AG09309 (cell line): ENCODE measurements at places on chromosomes 2 and 18.

DNA sequence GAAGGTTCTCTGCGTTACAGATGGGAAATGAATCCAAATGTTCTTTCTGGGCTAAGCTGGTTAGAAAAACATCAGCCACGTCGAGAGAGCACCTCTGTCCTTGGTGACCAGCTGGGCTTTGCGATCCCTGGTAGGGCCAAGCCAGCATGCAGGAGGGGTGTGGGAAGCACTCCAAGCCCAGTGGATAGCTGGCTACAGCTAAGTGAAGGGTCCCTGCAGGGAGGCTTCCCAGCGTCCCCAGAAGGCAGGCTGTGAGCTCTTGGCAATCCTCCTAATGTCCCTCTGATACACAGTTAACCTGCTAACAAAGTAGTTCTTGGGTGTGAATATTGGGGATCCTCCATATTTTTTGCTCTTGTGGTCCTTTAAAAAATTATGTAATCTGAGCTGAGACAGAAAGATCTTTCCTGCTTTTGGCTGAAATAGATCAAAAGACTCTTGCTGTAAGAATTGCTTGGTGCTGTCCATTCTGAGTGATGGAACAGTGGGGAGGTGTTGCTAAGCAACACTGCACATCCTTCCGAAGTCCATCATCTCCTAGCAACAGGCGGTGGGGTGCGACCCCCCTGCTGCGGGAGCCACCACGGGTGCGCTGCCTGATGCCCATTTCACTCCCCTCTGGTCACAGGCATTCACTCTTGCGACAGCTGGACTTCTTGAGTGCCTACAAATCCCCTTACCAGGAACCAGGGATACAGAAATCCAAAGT lies 88.5 kb upstream of the UXS1 start:
- no peak for DNase-seq

DNA sequence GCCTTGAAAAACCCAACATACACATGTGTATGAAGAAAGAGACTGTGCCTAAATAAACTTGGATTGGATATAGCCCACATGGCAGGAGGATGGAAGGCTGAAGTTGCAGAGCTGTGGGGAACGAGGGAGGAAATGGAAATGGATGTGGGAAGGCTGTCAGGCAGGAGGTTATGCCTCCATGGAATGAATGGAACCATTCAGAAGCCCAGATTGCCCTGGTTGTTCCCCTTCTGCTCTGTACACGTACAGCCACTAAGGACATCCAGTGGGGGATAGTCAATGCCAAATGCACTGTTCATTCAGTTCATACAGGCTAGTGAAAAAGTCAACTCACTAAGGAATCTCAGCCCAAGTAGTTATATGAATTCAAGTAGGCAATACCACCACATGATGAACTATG lies 463.7 kb downstream of the TNS1 start:
- no peak for DNase-seq

DNA sequence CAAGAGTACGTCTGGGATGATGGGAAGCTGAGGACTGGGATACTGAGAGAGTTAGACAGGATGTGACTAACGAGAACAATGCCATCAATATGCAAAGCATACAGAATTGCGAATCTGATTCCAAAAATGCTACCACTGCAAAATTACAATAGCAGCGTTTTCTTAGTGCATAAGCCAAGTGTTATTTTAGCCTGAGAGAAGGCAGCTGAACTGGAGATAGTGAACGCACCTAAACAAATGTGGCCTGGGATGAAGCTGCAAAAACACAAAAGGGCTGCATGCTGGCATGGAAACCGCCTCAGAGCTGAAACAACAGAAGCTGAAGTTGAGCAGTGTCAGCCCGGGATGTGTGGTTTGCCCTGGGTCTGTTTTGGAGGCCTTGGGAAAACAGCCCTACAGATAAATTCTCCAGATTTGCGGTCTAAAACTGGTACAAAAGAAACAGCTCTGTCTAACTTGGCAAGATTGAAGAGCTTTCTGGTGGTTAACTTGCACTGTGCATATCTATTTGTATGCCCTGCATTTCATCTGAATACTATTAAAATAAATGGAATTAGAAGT lies 45.5 kb downstream of the LYPD6 start:
- DNase-seq: no peak

- no peak for DNase-seq
Measured at GRCh38 chr2:108199726-108200125, 40.0 kb upstream of the SULT1C3 start.

DNA sequence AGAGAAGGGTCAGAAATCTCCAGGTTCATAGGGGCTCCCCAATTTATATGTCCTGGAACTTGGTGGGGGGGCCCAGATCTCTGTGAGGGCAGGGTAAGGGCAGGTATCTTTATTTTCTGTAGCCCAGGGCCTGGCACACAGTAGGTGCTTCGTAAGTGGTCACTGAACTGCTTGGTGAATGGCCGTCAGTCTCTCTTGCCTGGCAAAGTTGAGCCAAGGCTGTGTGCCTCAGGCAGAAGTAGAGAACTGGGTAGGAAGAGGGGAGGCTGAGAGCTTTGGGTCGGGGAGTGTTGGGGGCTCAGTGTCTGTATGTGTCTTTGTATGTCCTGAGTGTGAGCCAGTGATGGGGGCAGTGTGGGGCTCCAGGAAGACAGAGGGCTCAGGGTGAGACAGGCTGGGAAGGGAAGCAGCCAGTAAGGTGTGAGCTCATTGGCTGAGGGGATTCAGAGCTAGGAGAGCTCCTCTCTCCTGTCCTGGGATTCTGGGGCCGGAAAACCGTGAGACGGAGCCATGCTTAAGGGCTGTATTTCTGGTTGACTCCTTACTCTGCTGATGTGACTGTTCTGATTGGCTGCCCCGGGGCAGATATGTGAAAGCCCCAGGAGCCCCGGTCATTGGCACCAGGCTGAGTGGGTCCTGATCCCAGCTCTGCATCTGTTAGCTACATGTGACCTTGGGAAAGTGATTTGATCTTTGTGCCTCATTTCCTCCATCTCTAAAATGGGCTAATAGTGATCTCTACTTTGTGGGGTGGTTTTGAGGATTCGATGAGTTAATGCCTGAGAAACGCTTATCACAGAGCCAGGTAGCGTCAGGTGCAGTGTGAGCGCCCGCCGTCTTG lies 30.3 kb downstream of the STEAP3 start:
- DNase-seq: no peak

DNA sequence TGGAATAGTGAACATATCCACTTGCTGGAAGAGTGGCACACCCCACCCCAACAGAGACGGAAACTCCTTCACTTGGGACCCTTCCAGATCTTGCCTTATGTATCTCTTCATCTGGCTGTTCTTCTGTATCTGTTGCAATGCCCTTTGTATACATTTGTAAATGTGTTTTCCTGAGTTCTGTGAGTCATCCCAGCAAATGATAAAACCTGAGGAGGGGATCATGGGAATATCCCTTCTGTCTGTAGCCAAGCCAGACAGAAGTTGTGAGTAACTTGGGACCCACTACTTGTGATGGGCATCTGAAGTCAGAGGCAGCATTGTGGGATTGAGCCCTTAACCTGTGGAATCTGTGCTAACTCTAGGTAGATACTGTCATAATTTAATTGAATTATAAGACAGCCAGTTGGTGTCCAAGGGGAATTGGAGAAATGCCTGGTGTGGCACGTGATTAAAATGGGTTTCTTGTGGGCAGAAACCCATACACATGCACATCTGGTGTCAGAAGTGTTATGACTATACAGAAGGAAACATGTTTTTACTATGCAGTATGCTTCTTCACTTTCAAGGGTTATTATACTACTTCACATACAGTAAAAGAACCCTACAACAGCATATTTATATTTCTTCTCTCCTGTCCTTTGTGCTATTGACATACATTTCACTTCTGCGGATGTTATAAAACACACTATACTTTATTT lies 32.3 kb upstream of the TMEM247 start:
- no peak for DNase-seq

DNA sequence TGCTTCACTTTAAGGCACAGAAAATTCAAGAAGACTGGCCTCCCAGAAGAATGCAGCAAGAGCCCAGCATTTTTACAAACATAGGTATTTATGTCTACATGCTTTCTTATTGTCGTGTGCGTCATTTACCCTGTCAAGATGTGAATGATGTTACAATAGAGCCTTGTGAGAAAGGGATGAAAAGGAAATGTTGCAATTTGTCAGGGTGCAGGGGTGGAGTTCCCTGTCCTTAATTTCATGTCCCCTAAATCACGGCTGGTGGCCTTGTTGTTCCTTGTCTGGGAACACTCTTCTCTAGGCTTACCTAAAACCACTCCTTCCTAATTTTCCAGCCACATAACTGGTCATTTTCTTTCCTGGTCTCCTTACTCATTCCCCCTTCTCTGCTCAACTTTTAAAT lies 194.2 kb downstream of the TXNL1 start:
- DNase-seq: no peak

- no peak for DNase-seq
Measured at GRCh38 chr2:215771241-215771640, 242.1 kb downstream of the MREG start.

DNA sequence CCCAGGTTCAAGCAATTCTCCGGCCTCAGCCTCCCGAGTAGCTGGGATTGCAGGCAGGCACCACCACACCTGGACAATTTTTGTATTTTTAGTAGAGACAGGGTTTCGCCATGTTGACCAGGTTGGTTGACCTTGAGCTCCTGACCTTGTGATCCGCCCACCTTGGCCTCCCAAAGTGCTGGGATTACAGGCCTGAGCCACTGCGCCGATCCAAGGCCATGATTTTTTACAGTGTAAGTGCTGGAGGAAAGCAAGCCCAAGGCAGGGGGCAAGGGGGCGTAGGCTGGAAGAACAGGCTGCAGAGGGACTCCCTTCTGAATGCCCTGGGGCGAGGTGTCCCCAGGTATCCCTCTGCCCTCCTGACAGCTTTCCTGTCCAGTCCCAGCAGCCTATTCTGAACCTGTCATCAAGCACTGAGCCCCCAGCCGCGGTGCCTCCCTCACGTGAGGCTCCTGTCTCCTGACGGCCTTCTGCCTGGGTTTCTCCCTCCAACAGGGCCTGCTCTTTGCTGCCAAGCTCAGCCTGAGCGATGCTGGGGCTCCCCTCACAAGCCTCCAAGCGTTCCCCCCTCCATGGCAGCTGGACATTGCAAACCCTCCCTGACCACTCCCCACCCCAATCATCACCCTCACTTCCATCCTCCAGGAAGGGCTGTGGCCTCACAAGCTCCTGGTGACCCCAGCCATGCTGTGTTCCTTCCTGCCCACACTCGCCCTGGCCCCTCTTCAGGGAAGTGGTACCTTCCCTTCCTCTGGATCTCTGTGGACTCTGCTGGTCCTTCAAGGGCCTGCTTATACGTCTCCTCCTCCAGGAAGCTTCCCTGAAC lies 37.6 kb downstream of the ZFP36L2 start:
- no peak for DNase-seq

GRCh38 chr2:188734691-188735090 lies 239.5 kb upstream of the COL3A1 start:
- no peak for DNase-seq
